ENCODE measurements at places on chromosomes 6 and 20.
A peak's percentile ranks its signal among the peaks of the same experiment; 100 is the strongest.

DNA sequence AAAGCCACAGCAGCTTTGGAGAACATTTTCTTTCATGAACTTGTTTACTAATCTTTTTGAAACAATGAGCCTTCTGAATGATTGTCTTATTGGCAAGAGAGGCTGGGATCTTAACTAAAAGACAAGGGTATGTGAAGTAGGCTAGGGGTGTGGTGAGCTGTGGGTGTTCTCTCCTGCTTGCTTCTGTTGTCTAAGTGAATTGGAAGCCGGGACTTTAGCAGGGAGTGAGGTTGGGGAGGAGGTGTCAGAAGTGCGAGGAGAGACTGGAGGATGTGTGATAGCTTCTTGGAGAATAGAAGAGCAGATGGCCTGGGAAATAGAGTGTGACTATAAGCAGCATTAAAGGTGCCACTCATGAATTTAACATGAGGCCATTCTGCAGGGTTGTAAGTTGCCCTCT lies 562.8 kb downstream of the UTRN start:
- no peak for DNase-seq

- no peak for DNase-seq
Observed at GRCh38 chr6:20319520-20320357, 81.9 kb upstream of the E2F3 start.

GRCh38 chr20:34334654-34335407 lies 28.2 kb upstream of the ITCH start:
- peak; percentile 95 for DNase-seq

DNA sequence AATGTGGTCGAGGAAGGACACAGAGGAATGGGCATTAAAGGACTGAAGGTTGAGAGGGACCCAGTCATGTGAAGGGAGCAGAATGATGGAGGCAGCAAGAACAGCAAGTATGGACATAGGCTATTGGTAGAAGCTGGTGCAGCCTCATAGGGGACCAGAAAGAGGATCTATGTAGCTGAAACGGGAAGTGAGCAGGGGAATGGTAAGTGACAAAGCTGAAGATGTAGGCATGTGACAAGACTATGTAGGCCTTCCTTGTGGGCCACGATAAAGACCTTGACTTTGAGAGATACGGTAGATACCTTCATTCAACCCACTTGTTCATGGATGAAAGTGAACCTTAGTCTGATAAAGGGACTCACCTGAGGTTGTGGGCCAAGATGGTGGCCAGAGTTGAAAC lies 3.5 kb downstream of the CTNNBL1 start:
- no peak for DNase-seq

DNA sequence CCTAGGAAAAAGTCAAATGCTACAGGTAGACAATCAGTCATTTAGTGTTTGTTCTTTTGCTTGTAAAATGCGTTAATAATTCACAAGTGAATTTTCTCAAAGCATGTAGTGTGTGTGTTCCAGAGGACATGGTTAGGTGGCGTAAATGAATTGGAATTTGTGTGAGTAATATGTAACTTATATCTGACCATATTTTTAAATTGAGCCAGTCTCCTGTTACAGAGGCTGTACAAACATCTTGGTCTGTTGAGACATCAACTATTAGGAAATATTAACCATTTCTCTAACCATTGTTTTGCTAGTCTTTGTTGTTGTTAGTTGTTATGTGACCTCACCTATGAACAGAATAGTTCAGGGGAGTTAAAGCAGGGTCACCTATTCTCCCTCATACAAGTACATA lies 22.7 kb downstream of the MCM8 start:
- DNase-seq: no peak
